ENCODE measurements at places on chromosomes 11 and 22. TPM values are rescaled to one million over a fixed set of nuclear protein-coding genes. Genes with fewer than 3 reads are reported as not detected.
A peak's percentile ranks its signal among the peaks of the same experiment; 100 is the strongest.

PLAAT2 gene
- 0.69 TPM for polyA plus RNA-seq

LGR4 gene
- 0.13 TPM for polyA plus RNA-seq

NOX4 gene
- not detected for polyA plus RNA-seq

MS4A4A gene
- polyA plus RNA-seq = not detected

DNA sequence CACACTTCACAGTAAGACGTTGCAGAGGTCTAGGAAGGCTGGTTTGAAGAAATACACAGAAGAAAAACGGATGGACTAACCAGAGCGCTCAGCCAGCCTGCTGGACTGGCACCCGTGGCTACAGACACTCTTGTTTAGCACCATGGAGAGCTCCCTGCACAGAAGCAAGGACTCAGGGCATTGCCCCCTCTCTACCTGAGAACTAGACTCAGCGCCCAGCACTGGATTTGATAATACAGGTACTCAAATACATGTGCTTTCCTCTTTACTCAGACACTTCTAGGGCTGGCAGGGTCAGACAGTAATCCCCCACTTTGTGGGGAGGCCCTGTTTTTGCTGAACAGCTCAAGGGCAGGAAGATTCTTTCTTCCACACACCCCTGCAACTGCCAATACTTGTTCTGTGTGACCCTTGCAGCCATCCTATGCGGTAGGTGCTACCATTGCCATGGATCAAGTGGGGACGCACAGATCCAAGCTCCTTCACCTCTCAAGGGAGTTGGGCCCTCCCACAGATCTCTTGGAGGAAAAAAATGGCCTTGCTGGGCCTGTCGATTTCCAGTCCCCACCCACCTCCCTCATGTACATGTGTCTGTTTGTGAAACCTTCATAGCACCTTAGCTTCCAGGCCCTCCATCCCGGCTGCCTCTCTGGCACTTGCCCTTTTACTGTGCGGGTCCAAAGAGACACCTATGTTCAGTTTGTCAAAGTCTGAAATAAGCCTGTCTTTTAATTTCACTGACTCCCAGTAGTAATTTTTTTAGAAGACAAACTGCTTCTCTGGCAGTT is 5.1 kb upstream of the P2RX6 start:
- peak; percentile 48 for DNase-seq
- no peaks in the 10 kb centered on the region for H3K36me3 ChIP-seq
- peaks cover 17% of the 10 kb centered on the region for H3K4me1 ChIP-seq
- H3K27me3 ChIP-seq = no peaks in the 10 kb centered on the region
- peak overlapping the region; percentile 25 for H3K27ac ChIP-seq
- no peak overlapping the region for H3K4me3 ChIP-seq

- no peak for DNase-seq
- H3K27ac ChIP-seq = no peak overlapping the region
- H3K4me3 ChIP-seq = no peak overlapping the region
- H3K36me3 ChIP-seq = peaks cover 24% of the 10 kb centered on the region
- H3K4me1 ChIP-seq = peaks cover 1% of the 10 kb centered on the region
- no peaks in the 10 kb centered on the region for H3K27me3 ChIP-seq
Observed at GRCh38 chr11:47607380-47607779, 13.2 kb upstream of the C1QTNF4 start.

- peak overlapping the region; percentile 8 for H3K27ac ChIP-seq
- H3K27me3 ChIP-seq = no peaks in the 10 kb centered on the region
- no peak for DNase-seq
- no peak overlapping the region for H3K4me3 ChIP-seq
Observed at GRCh38 chr11:44979543-44980399, 29.1 kb upstream of the TP53I11 start.

GRCh38 chr22:32512267-32512982 is 37.8 kb downstream of the FBXO7 start:
- no peaks in the 10 kb centered on the region for H3K27me3 ChIP-seq
- H3K27ac ChIP-seq = no peak overlapping the region
- H3K4me3 ChIP-seq = no peak overlapping the region
- no peak for DNase-seq
- H3K4me1 ChIP-seq = no peaks in the 10 kb centered on the region
- peaks cover 22% of the 10 kb centered on the region for H3K36me3 ChIP-seq

DNA sequence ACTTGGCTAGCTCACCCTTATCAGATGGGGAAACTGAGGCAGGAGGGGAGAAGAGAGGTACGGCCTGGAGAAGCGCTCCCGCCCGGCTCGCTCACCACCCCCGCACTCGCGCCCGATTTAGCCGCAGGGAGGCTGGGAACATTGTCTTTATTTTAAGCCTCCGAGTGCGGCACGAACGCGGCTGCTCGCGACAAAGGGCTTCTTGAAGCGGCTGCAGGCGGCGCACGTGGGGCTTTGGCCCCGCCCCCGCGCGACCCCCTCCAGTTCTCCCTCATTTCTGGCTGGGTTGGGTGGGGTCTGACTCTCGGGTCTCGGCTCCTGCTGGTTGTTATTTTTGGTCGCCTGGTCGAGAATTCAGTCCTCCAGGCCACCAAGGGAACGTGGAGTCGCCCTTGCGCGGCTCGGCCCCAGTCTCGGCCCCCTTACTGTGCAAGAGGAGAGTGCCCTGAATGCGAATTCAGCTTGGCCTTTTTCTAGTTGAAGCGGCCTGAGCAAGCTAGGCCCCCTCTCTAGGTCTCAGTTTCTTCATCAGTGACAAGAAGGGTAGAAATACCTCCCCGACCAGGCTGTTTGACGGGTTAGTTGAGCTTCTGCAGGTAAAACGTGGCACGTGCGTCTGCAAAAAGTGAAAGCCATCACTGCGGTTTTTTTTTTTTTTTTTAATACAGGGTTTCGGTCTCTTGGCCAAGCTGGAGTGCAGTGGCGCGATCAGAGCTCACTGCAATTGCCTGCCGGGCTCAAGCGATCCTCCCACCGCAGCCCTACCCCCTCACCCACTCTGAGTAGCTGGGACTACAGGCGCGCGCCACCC is 2.6 kb upstream of the CHRM1 start:
- no peak overlapping the region for H3K27ac ChIP-seq
- peaks cover 9% of the 10 kb centered on the region for H3K4me1 ChIP-seq
- peak; percentile 20 for DNase-seq

DNA sequence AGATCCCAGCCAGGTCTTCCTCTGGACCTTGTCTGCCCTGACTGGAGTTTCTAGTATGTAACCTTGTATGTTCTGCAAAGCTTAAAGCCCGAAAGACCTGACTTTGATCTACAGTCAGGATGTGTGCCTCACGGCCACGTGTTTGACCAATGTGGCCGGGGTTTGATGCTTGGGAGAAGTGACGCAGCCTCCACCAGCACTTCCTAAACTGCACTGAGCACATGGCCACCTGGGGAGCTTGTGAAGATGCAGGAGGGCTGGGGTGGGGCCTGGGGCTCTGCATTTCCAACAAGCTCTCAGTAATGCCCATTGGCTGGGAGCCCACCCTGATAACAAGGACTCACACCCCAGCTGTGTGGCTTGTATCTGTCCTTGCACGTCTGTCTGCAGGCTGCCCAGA is 53.2 kb downstream of the NAT10 start:
- peaks cover 24% of the 10 kb centered on the region for H3K4me1 ChIP-seq
- DNase-seq = no peak
- no peak overlapping the region for H3K4me3 ChIP-seq
- H3K27ac ChIP-seq = peak overlapping the region; percentile 71
- H3K36me3 ChIP-seq = no peaks in the 10 kb centered on the region
- H3K27me3 ChIP-seq = no peaks in the 10 kb centered on the region

All from naive thymus-derived CD8-positive, alpha-beta T cell (primary cell).